Colonic mucosa (tissue), 4 donors: ENCODE measurements at places on chromosomes 2 and 18.

DNA sequence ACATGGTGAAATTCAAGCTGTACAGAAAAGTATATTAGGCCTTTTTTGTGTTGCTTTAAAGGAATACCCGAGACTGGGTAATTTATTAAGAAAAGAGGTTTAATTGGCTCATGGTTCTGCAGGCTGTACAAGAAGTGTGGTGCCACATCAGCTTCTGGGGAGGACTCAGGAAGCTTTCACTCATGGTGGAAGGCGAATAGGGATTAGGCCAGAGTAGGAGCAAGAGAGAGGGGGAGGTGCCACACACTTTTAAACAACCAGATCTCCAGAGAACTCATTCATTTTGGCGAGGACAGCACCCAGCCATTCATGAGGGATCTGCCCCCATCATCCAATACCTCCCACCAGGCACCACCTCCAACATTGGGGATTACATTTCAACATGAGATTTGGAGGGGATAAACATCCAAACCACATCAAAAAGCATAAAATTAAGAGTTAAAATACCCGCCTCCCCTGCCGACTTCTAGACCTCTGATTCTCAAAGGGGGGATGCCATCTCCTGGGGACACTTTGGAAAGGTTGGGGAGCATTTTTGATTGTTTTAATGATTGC lies 15.1 kb upstream of the LIPG start:
- no peak for DNase-seq

DNA sequence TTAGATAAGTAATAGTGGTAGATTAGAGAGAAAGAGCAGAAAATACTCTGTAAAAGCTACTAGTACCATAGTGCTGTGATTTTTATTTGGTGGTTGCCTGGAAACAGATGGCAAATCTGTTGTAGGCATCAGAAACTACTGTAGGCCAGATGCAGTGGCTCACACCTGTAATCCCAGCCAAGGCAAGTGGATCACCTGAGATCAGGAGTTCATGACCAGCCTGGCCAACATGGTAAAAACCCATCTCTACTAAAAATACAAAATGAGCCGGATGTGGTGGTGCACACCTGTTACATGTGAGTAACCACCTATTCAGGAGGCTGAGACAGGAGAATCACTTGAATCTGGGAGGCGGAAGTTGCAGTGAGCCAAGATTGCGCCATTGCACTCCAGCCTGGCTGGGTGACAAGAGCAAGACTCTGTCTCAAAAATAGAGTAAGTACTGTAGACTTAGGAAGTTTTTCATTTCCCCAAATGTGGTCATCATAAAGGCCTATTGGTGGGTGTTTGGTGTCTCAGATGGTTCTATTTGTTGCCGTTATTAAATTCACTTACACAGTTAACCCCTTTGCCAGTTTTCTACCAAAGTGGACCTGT lies 79.6 kb downstream of the SPTBN1 start:
- no peak for DNase-seq

- DNase-seq = no peak
These were observed 39.2 kb upstream of the KIDINS220 start for GRCh38 chr2:8876628-8877027.

- no peak for DNase-seq
These were observed 90.2 kb upstream of the TMEM18 start for GRCh38 chr2:767440-767839.

- DNase-seq = peak; percentile 49
These were observed 35.4 kb downstream of the ANKRD29 start for GRCh38 chr18:23627321-23627720.

- no peak for DNase-seq
These were observed 377.5 kb downstream of the EIPR1 start for GRCh38 chr2:3000125-3000524.

- DNase-seq = no peak
These were observed 147.4 kb upstream of the SIX2 start for GRCh38 chr2:45156605-45157004.

- no peak for DNase-seq
These were observed 4.8 kb downstream of the DHRS9 start for GRCh38 chr2:169073963-169074751.
